ENCODE measurements at places on chromosomes 5 and 9.
A peak's percentile ranks its signal among the peaks of the same experiment; 100 is the strongest.

DNA sequence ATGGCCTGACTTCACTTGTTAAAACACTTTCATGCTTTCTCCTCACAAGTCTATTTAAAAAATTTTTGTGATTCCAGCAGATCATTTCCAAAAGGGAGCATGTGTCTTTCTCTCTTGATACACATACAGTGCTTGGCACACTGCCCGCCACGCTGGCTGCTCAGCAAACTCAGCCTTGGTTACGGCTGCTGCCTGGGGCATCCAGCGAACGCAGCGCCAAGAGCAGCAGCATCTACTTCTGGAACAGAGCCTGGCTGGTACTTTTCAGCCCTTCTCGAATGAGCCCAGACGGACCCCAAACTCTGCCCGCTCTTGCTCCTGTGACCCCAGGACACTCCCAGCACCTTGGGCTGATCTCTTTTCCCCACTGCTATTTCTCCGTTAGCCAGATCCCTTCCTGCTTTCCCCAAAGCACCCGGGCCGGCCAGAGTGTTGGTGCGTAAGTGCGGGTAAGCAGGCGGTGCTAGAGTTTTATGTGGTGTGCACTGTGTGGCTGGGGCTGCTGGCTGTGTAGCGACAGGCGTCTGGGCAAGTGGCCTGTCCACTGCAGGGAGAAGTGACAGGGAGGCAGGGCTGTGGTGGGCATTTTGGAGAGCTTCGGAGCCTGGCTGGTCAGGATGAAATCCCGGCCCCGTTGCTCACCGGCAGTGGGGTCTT, 73.2 kb downstream of the SH3PXD2B start:
- DNase-seq, result peak; percentile 46

DNA sequence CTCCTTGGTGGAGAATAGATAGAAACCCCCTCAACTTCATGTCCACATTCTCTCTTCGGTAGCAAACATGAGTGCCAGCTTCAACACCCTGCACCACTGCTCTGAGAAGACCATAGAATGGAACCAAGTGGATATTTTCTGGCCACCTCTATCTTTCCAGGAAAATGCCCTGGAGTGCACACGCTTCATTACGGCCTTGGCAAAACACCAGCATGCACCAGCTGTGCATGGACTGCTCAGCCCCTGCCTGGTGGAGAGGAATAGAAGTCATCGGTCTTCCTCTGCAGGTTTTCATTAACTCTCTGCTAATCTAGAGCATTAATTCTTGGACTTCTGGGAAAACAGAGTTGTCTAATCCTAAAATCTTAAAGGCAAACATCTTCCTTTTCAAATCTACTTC, 211.6 kb upstream of the TMEM161B start:
- DNase-seq, result no peak

DNA sequence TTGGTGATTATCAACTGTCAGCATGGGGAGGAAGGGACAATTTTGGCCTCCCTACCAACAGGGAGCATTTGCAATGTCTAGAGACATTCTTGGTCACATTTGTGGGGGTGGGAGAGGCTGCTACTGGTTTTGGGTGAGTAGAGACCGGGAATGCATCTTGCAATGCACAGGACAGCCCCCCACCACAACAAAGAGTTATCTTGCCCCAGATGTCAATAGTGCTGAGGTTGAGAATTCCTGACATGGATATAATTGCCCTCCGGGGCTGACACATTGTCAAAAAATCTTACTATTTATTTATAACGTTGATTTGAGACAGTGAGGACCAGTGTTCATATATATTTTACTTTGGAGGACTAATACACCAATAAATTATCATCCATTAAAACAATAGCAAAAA, 316.1 kb downstream of the PSAT1 start:
- no peak for DNase-seq

DNA sequence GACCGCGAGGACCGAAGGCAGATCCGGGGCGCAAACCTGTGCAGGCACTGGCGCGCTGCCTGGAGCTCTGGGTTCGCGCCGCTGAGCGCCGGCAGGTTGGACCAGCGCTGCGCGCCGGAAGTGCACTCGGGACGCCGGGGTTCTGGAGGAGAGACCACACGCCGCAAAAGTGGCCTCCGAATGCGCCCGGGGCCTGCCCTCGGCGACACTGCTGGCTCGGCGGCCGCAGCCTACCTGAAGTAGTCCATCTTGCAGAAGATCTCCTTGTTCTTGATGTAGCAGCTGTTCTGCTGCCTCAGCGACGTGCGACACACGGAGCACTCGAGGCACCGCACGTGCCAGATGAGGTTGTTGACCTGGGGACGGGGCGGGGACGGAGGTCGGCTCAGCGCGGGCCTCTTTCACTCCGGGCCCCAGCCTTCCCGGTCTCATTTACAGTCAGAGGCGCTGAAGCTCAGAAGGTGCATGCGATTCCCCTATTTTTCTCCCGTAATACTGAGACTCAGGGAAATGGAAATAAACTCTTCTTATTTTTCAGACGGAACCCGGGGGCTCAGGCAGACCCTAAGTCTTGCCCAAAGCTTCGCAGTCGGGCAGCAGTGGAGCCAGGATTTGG, 2.5 kb downstream of the LHX6 start:
- DNase-seq, result no peak

GRCh38 chr9:121593066-121593465, 58.4 kb upstream of the DAB2IP start:
- no peak for DNase-seq

DNA sequence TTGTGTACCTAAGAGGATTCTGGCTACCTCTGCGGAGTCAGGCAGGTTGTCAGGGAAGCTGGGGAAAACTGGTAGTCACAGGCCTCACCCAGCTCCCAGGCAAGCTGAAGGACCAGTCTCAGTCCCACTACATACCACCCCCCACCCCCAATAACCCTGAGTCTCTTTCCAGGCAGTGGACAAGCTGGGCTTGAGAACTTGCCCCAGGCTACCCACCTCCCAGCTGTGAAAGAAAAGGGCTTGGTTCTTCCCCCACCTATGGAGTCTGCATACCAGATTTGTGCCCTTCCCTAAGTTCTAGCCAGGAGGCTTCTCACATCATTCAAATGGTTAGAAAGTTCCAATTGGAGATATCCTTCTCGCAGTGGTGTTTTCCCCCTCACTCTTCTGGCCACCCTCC, 1678.8 kb downstream of the MAT2B start:
- DNase-seq, result no peak

DNA sequence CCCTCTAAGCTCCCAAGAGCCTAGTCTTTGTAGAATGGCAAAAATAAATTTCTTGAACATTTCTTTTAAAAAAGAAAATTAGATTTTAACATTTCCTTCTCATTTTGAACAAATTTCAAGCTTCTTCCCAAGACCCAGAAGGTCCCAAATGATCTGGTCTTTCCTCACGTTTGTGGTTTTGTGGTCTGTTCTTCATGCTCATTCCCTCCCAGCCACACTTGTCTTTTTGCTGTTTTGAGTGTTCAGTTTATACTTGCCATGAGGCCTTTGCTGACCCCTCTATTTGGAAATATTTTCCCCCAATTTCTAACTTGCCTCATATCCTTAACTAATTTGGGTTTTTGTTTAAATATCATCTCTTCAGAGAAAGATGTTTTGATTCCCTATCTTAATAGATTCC, 133.4 kb upstream of the PAPPA start:
- DNase-seq, result no peak

GRCh38 chr9:38651400-38652042, 31.1 kb upstream of the ANKRD18A start:
- DNase-seq, result no peak

- no peak for DNase-seq
Observed at GRCh38 chr9:124500028-124500795, 7.0 kb downstream of the NR5A1 start.

DNA sequence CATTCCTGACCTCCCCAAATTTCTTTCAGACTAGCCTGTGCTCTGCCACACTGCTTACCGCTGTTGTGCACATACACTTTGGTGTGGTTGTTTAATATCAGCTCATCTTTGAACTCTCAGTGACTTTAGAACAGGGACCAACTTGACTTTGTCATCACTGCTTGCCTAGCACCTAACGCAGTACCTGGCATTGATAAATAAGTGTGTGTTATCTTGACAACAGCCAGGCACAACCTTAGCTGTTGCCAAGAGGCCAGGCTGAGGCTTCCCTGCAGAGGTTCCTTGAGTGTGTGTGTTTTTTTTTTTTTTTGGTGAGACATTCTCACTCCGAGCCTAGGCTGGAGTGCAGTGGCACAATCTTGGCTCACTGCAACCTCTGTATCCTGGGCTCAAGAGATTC, 41.0 kb upstream of the SLC28A3 start:
- DNase-seq, result no peak

GRCh38 chr9:3434594-3434993, 91.2 kb downstream of the RFX3 start:
- DNase-seq, result peak; percentile 50

- DNase-seq, result no peak
Observed at GRCh38 chr5:77960305-77960704, 184.2 kb upstream of the TBCA start.

DNA sequence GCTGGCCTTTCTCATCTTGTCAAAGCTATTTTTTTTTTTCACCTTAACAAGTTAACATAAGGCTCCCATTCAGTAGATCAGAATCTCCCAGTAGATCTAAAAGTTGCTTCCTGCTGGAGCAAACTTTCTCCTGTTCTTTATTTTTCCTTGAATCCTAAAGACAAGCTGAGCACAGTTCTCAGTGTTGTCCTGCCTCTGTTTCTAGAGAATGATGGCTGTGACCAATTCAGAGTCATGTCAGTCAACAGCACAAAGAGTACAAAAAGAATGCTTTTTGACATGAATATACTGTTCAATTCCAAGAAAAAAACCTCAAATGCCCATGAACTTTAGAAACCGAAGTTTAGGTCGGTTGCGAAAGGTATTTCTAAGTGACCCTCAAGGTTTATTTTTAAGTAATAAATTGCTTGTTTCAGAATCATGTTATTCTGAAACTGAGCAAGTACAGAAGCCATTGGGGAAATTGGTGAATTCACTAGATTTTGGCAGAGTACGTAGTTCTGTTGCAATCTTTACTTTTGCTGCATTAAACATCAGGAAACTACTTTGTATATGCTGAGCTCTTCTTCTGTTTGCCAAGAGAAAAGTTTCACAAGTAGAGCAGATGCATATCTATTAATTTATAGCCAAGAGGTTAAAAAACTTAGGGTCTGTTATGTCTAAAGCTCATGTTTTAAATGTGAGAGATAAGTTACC, 161.7 kb upstream of the RPS23 start:
- peak; percentile 60 for DNase-seq

GRCh38 chr9:38421498-38422211, 2.6 kb downstream of the IGFBPL1 start:
- no peak for DNase-seq

GRCh38 chr5:120446068-120446492, 18.0 kb upstream of the PRR16 start:
- DNase-seq, result peak; percentile 98

DNA sequence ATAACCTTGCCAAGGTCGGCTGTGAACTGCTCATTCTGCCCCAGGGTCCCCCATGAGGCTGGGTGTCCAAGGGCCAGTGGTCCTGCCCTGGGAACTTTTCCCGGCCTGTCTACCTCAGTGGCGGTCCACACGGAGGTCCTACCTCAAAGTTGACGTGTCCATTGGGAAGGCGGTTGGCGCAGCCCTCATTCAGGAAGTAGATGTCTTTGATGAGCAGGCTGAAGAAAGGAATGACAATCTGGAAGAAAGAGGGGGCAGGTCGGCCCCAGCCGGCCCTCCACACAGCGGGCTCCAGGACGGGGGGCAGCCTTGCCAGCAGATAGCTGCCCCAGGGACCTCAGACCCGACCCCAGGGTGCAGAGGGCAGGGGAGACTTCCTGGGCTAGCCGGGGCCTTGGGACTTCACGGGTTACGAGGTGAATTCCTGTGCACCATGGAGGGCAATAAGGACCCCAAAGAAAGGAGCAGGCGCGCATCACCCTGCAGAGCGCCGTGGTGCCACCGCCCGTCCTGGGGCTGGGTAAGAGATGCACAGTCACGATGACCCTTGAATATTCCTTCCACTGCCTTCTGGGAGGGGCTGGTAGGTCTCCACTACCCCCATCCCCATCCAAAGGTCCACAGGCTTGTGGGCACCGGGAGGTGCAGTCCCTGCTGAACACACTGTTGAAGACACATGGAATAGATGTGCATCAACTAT, 42.9 kb upstream of the RNF130 start:
- DNase-seq, result no peak

GRCh38 chr5:146084376-146084775, 21.0 kb downstream of the PLAC8L1 start:
- DNase-seq, result no peak

- DNase-seq, result peak; percentile 46
Observed at GRCh38 chr5:139600336-139600949, 39.3 kb downstream of the UBE2D2 start.
